ENCODE measurements at places on chromosomes 3 and 15.

DNA sequence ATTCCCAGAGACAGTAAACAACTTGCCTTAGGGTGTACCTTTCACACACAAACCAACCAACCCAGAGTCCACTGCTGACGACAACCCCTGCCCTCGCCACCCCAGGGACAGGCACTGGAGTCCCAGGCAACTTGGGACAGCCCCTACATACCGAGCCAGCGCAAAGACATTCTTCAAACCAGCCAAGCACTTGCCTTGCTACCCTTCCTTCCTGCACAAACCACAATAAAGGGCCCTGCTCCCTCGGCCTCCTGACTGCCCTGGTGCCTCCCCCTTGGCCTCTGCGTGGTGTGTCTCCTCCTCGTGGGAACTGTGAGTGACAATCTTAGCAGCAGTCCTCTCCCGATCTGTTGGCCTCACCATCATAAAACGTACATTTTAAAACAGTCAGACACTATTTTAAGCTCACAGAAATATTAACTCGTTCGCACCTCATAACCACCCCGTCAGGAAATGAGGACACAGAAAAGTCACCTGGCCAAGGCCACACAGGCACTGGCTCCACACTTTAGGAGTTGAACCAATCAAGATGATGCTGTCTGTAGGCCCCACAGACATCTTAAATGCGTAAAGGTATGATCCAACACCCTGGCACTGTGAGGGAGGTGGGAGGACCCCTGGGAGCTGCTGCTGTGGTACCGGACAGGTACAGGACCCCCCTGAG is 113.8 kb downstream of the ADCY5 start:
- no peak for DNase-seq

DNA sequence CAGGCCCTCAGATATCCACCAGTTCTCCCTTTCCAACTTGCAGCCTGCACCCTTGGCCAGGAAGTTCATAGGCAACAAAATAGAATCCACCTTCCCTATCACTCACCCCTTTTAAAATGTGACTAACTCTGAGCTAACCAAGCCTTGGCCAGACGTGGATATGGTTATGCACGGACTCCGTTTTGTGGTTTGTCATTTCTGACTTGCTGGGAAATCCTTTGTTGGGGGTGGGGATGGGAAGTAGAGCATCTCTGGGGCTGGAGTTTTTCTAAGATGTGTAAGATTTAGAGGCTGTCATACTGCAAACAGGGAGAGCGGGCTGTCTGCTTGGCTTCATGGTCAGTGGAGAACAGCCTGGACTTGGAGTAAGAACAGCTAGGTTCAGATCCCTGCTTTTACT is 62.6 kb downstream of the SMAD3 start:
- DNase-seq: peak; percentile 79

GRCh38 chr3:58899953-58900298 is 149.9 kb downstream of the CFAP20DC start:
- no peak for DNase-seq

GRCh38 chr15:77118882-77119321 is 48.0 kb upstream of the TSPAN3 start:
- peak; percentile 76 for DNase-seq

DNA sequence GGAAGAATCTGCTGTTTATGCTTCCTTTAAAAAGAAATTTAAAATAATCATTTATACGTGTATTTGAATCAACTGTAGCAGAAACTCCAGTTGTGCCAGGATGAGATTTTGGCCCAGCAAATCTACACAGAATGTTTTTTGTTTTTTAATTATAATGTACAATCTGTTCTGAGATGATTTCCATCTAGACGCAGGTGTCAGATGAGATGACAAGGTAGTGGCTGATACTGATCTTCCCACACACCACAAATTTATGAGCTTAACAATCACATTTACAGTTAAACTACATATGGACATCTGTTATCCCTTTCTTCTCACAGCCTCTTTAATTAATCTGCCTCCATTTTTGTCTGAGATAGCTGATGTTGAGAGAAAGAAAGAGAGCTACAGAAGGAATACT is 23.6 kb downstream of the DCLK3 start:
- no peak for DNase-seq

- DNase-seq: no peak
These were observed 193.6 kb upstream of the GRM7 start for GRCh38 chr3:6667354-6667753.

- no peak for DNase-seq
These were observed 193.1 kb upstream of the ADAMTS9 start for GRCh38 chr3:64880916-64881315.

DNA sequence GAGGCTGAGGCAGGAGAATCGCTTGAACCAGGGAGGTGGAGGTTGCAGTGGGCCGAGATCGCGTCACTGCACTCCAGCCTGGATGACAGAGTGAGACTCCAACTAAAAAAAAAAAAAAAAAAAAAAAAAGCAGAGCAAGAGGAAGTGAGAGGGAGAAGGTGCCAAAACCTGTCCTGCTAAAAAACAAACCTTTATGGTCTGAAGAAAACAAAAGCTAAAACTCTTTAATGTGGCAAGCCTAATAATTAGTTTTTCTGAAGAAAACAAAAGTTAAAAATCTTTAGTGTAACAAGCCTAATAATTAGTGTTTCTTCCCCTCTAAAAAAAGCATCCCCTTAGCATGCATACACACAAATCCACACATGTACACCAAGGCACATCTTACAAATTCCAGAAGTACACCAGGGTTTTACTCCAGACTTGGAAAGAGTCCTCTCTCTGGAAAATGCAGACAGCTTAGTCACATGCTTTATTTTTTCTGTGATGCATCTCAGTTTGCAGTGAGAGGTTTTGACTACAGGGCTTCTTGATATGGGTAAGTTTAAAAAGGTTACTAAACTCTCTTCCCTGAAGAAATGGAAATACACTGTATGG is 65.9 kb downstream of the HACD2 start:
- DNase-seq: no peak
